ENCODE measurements at places on chromosomes 6 and 20. TPM values are rescaled to one million over a fixed set of nuclear protein-coding genes. Genes with fewer than 3 reads are reported as not detected.

DNA sequence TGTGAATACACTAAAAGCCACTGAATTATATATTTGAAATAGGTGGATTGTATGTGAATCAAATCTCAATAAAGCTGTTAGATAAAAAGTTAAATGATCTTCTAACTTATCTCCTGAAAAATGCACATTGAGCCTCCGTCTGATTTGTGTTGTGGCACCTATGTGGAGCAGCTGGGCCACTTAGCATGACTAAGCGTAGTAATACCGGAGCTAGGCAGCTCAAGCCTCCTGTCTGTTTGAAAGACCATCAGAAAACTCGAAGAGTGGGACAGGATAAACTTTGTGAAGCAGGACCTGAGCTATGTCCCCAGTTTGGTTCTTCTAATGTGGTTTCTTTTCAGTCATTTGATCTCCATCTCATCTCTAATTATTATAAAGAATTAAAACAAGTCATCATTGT, 11.0 kb upstream of the NOL7 start:
- DNase-seq = no peak

GRCh38 chr6:136795996-136796395, 3.7 kb upstream of the MAP3K5 start:
- DNase-seq = no peak

The GRM4 gene
- total RNA-seq = not detected

DNA sequence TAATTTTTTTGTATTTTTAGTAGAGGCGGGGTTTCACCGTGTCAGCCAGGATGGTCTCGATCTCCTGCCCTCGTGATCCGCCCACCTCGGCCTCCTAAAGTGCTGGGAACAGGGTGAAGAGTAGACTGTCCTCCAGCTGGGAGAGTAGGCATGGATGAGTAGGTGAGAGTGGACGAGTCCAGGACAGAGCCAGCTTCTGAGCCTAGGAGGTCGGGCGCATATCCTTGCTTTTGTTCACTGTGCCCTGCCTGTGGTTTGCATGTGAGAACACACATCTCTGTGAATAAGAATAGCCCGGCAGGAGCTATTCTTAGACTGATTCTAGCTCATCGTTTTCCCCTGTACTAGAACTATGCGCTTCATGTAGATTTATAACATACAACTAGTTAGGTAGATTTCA, 78.3 kb downstream of the RPP40 start:
- DNase-seq = no peak

The VSX1 gene
- total RNA-seq = 0.54 TPM

GRCh38 chr6:63066055-63066704, 145.1 kb upstream of the FKBP1C start:
- DNase-seq = no peak

The BMP2 gene
- total RNA-seq = 3.0 TPM

GRCh38 chr6:44045672-44046015, 81.6 kb downstream of the MRPL14 start:
- DNase-seq = peak; percentile 87

GRCh38 chr6:69820438-69820837, 23.6 kb upstream of the LMBRD1 start:
- no peak for DNase-seq

DNA sequence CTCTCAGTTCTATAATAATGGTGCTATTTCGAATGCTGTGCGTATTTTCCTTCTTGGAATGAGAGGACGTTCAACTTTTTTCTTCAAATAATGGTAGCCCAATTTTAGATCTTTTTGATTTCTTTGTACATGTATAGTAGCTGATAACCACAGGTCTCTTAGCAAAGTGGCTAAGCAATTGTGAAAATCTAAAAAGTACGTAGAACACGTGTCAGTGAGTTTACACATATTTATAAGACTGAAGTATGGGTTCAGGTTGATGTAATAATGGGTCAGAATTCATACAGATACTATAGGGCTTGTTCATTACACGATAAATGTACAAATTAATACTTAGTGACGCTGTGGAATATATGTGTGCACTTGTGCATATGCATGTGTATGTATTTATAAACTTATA, 1.3 kb downstream of the SMIM13 start:
- no peak for DNase-seq

- DNase-seq = no peak
Observed at GRCh38 chr6:166237617-166238016, 70.0 kb upstream of the TBXT start.

The DSN1 gene
- total RNA-seq = 3.8 TPM

The SLC35B3 gene
- total RNA-seq = 6.6 TPM

The OPN5 gene
- total RNA-seq = not detected

All from cardiac septum (tissue), 1 donor.